ENCODE measurements at places on chromosomes 12 and 14. TPM values are rescaled to one million over a fixed set of nuclear protein-coding genes. Genes with fewer than 3 reads are reported as not detected.

The SRRM4 gene
- not detected for total RNA-seq

The GLT8D2 gene
- total RNA-seq = 9.5 TPM

The TAS2R19 gene
- total RNA-seq = 6.6 TPM

The SLC35E3 gene
- 4.4 TPM for total RNA-seq

The KCNA1 gene
- total RNA-seq = 0.44 TPM

The TBC1D30 gene
- total RNA-seq = 12.5 TPM

The C12orf60 gene
- not detected for total RNA-seq

The MDP1 gene
- 9.0 TPM for total RNA-seq

The SLC5A8 gene
- not detected for total RNA-seq

The TAS2R31 gene
- total RNA-seq = 5.8 TPM

The ESPL1 gene
- 0.88 TPM for total RNA-seq

The GALNT16 gene
- total RNA-seq = 6.5 TPM

The GPRC5A gene
- total RNA-seq = 284 TPM

The TAOK3 gene
- total RNA-seq = 45.1 TPM

The LHX5 gene
- not detected for total RNA-seq

The SLC17A8 gene
- total RNA-seq = not detected

The AQP6 gene
- not detected for total RNA-seq

The ASPG gene
- 1.9 TPM for total RNA-seq

The KRT71 gene
- total RNA-seq = not detected

The ZNF10 gene
- total RNA-seq = 5.5 TPM

The OR6C3 gene
- total RNA-seq = not detected

The SIX6 gene
- total RNA-seq = not detected

The LRRC10 gene
- total RNA-seq = not detected

The PMCH gene
- total RNA-seq = not detected

The ENDOU gene
- 2.1 TPM for total RNA-seq

The TAS2R8 gene
- not detected for total RNA-seq

The ASIC1 gene
- 0.69 TPM for total RNA-seq

The DDHD1 gene
- 13.7 TPM for total RNA-seq

The AGAP2 gene
- total RNA-seq = 1.8 TPM

The NIN gene
- 28.2 TPM for total RNA-seq

The EPYC gene
- total RNA-seq = not detected

The DDX55 gene
- total RNA-seq = 66.3 TPM

The SPIC gene
- total RNA-seq = not detected

The LUM gene
- total RNA-seq = 345 TPM

The OAS2 gene
- 41.9 TPM for total RNA-seq

The HELB gene
- 5.0 TPM for total RNA-seq

The SOX5 gene
- 67.6 TPM for total RNA-seq

The RNF212B gene
- not detected for total RNA-seq

The ARHGDIB gene
- 226 TPM for total RNA-seq

The DLGAP5 gene
- total RNA-seq = not detected

The CLEC2D gene
- total RNA-seq = 20.5 TPM

The SALL2 gene
- total RNA-seq = 1.7 TPM
